Pancreas (tissue), 10 donors: ENCODE measurements at places on chromosomes 16 and 17. TPM values are rescaled to one million over a fixed set of nuclear protein-coding genes. Genes with fewer than 3 reads are reported as not detected.

DNA sequence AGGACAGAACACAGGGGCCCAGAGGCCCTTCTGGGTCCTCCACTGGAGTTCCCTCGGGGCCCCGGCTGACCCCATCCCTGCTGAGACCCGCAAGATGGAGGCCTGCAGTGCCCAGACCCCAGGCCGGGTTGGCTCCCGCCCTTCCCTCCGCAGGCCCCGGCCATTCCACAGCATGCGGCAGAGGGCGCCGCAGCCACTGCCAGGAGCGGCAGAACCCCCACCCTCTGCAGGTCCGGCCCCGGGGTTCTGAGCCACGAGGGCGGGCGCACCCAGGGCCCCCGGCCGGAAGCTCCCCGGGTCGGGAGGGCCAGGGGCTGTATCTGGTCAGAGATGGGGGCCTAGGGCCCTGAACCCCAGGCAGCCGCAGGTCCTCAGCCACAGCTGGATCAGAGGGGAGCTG lies 2.4 kb upstream of the PERCC1 start:
- no peak overlapping the region for H3K4me3 ChIP-seq
- DNase-seq, result no peak
- no peak overlapping the region for H3K27ac ChIP-seq
- H3K27me3 ChIP-seq, result no peaks in the 10 kb centered on the region
- H3K4me1 ChIP-seq, result no peaks in the 10 kb centered on the region
- H3K36me3 ChIP-seq, result no peaks in the 10 kb centered on the region

DNA sequence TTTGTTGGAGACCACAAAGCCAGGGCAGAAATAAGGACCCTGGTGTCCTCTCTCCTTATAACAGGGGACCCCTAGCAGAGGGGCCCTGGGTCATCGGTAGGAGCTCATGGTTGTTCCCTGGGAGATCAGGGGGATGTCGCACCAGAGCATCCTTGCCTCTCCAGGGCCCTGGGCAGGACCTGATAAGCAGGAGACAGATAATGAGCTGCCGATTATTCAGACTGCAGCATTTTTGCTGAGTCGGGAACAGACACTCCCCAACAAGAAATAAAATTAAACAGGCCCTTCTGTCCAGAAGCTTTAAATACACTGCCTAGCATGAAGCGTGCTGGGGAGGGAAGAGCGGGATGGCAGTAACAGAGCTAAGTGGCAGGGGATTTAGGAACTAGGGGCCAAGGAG lies 15.4 kb upstream of the GFAP start:
- no peaks in the 10 kb centered on the region for H3K4me1 ChIP-seq
- no peak overlapping the region for H3K4me3 ChIP-seq
- no peaks in the 10 kb centered on the region for H3K27me3 ChIP-seq
- H3K36me3 ChIP-seq, result no peaks in the 10 kb centered on the region

DNA sequence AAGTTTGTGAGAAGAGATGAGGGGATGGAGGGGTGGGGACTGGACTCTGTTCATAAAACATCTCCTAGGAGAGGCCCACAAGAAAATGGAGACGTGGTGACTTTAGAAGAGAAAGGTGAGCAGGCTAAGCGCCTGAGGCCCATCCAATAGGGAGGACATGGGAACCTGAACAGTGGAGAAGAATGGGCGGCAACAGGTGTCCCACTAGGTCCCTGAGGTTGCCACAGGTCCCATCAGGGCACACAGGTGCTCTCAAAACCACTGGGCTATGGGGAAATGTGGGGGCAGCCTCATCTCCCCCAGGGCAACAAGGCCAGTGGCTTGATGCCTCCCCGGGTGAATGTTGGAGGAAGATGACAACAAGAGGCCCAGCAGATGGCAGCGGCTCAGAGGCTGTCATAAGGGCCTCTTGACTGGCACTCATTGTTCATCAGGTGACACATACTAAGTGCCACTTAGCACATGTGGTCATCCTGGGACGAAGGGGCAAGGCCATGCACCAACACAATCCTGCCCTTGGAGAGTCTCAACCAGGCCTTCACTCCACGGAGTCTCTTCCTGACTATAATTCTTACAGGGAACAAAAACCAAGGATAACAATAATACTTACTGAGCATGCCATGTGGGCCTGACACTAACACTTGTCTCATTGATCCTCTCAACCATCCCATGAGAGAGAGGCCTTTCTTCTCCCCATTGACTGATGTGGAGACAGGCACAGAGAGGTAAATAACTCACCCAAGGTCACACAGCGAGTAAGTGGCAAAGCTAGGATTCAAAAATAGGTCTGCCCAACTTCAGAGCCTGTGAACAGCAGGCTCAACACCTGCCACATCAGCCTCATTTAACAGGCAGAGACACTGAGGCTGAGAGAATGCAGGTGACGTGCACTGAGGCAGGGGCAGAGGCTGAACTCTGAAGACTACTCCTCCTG lies 38.0 kb downstream of the CUEDC1 start:
- no peak for DNase-seq
- no peaks in the 10 kb centered on the region for H3K27me3 ChIP-seq
- no peak overlapping the region for H3K27ac ChIP-seq
- H3K4me3 ChIP-seq, result no peak overlapping the region
- H3K36me3 ChIP-seq, result no peaks in the 10 kb centered on the region

The DNAAF8 gene
- polyA plus RNA-seq, result 1.0 TPM

The VAT1L gene
- polyA plus RNA-seq, result 1.3 TPM

The TSNAXIP1 gene
- polyA plus RNA-seq, result 11.1 TPM
